Left hindlimb (tissue), 1 donor: ENCODE measurements at places on chromosomes 12 and 14.

- DNase-seq: no peak
Measured at GRCh38 chr14:34340025-34340625, 121.9 kb downstream of the SPTSSA start.

- DNase-seq: no peak
Measured at GRCh38 chr12:100445081-100445481, 28.6 kb upstream of the NR1H4 start.

- no peak for DNase-seq
Measured at GRCh38 chr14:104421401-104421821, 158.2 kb upstream of the C14orf180 start.

GRCh38 chr12:45745861-45746277 lies 16.4 kb downstream of the ARID2 start:
- no peak for DNase-seq

- DNase-seq: no peak
Measured at GRCh38 chr12:108712165-108712924, 19.0 kb downstream of the CORO1C start.

- no peak for DNase-seq
Measured at GRCh38 chr12:100993916-100994450, 199.4 kb downstream of the ANO4 start.

DNA sequence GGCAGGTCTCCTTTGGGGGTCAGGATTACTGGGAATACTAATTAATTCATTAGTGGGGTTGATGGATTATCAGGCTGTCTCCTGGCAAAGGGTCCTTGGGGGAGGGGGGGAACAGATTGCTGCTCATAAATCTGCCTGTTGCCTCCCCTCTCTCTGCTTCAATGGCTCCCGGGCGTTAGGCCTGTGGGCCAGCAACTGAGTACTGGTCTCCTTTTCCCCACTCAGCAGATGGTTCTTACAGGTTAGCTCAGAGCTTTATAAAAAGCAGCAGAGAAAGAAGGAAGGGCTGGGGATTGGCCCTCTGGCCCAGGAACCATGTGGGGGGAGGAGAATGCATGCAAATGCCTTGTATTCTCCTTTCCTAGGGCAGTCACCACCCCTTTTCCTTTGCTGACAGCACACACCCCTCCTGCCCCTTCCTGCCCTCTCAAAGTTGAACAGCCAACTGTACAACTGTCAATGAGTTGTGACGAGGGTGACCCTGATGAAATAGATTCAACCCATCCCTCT lies 2.3 kb upstream of the NEUROD4 start:
- DNase-seq: no peak

- no peak for DNase-seq
Measured at GRCh38 chr14:101789222-101789621, 27.7 kb downstream of the PPP2R5C start.

DNA sequence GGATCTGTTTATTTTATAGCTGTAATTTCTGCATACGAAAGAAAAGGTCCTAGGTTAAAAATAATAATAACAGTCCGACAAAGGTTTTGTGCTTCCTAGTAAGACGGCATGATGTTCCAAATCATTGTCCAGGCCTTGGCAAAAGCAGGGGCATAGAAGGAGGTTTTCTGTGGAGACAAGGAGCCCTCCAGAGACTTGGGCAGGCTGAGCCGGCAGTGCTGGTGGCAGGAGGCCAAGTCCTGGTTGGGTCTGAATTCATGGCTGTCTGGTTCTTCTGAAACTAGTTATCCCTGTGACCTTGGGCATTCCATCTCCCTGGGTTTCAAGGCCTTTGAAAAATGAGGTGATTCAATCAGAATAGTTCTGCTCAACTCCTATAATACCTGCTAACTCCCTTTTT lies 44.0 kb downstream of the KCNK13 start:
- no peak for DNase-seq

GRCh38 chr12:108063192-108063591 lies 65.9 kb upstream of the WSCD2 start:
- DNase-seq: no peak

- DNase-seq: no peak
Measured at GRCh38 chr12:67141296-67142018, 127.7 kb upstream of the CAND1 start.

- no peak for DNase-seq
Measured at GRCh38 chr12:120490833-120491512, 4.9 kb upstream of the DYNLL1 start.

- DNase-seq: no peak
Measured at GRCh38 chr12:58314610-58315009, 373.2 kb downstream of the ATP23 start.

GRCh38 chr12:10386857-10387256 lies 3.0 kb downstream of the KLRK1 start:
- DNase-seq: no peak

- DNase-seq: no peak
Measured at GRCh38 chr12:50162230-50162629, 4.9 kb downstream of the CERS5 start.

DNA sequence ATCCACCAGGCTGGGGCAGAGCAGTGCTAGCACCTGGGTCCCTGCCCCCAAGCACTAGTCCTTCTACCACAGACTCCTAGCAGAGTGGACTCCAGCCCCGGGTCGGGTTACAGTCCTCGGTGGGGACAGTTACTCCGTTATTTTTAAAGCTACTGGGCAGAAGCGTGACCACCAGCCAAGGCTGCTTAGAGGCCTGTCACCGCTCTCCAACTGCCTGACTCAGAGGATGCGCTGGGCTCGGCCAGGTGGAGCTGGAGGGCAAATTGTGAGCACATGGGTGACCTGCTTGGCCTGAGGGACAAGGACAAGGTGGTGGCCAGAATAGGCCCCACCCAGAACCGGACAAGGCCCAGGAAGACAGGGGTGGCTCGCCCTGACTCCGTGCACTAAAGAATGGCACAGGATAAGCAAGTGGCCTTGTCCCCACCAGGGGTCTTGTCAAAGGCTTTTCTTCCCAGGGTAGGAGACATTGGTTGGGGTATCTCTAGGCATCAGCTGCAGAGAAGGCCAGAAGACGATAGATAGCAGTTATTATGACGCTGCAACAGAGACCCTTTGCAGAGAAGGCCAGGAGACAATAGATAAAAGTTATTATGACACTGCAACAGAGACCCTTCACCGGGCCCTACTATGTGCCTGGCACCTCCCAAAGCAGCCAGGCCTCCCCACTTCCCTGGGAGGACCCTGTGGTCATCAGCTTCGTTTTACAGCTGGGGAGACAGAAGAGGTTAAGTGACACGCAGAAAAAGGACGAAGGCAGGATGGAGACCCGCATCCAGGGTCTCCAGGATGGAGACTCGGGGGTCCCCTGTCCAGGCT lies 1.6 kb downstream of the ABCB9 start:
- DNase-seq: no peak

DNA sequence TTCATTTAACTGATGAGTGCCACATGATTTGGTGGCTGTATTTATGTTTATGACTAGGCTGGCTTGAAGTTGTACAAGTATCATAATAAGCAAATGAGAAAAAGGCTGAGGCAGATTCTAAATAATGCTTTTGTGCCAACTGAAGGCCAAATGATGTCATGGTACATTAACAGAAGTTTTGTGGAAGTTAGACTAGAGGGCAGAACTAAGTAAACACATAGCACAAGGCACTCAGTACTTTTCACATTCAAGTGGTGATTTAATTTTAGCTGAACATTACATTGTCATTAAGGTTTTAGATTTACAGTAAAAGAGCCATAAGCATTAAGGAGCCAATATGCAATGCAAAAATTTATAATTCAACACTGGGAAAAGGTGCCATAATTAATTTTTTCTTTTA lies 21.1 kb downstream of the PPP1CC start:
- no peak for DNase-seq

DNA sequence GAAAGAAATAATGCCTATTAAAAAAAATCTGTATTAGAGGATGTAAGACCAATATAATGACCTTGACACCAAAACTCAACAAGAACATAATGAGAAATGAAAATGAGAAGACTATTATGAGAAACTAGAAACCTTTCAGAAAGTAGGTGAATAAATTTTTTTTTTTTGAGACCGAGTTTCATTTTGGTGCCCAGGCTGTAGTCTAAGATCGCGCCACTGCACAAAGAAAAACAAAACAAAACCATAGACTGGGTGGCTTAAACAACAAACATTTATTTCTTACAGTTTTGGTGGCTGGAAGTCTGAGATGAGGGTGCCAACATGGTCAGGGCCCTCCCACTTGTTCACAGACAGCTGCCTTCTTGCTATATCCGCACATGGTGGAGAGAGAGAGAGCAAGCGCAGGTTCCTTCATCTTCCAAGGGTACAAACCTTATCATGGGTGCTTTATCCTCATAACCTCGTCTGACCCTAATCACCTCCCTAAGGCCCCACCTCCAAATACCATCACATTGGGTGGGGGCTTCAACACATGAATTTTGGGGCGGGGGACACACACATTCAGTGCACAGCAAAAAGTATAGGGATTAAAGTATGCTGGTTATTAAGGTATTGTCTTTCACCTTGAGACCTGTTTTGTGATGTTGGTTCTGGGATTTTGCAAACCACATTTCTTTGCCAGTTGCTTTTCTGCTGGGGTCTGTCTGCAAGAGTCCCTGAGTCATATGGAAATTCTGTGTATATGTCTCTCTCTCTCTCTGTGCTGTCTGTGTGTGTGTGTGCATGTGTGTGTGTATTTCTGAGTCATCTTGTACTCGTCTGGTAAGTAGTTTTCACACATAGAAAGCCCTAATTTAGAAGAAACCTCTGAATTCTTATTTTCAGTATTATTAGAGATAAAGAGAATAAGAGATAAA lies 26.2 kb downstream of the ZCRB1 start:
- DNase-seq: no peak

GRCh38 chr14:105864116-105864515 lies 337.7 kb downstream of the TMEM121 start:
- peak; percentile 8 for DNase-seq

GRCh38 chr12:92065018-92065499 lies 80.6 kb downstream of the BTG1 start:
- DNase-seq: no peak

GRCh38 chr12:82955043-82955442 lies 268.3 kb downstream of the TMTC2 start:
- DNase-seq: no peak

GRCh38 chr12:103832048-103832997 lies 8.7 kb downstream of the NT5DC3 start:
- DNase-seq: no peak

GRCh38 chr14:90815822-90816662 lies at the start of gene TTC7B:
TSS of gene TTC7B (minus strand) at chr14:90816430. CDS start at chr14:90816295, 135 bp downstream.
- DNase-seq: peak; percentile 65

- no peak for DNase-seq
Measured at GRCh38 chr12:47852096-47852571, 32.4 kb upstream of the HDAC7 start.

DNA sequence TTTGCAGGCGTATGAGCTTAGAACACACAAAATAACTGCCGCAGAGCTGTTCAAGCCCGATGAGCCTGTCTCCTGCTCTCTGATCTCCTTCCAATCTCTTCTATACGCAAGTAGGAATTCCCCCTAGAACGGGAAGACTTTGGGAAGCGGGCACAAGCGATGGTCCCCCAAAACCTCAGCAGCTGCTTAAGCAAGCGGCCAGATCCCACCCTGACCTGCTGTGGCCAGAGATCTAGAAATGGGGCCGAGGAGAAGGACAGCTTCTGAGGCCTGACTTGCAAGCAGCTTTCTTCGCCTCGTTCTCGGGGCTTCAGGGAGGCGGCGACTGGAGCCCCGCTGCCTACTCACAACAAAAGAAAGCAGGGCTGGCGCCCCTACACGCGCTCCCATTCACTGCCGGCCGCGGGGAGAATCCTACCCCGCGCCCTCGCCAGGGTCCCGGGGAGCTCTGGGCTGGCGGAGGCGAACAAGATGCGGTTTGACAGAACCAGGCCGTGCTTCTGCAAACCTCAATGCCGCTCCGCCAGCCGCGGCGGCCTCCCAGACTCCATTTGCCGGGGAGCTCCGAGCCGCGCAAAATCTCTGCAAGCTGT lies 922 bp downstream of the TBX5 start:
- DNase-seq: no peak

- no peak for DNase-seq
Measured at GRCh38 chr12:79563021-79563740, 127.6 kb downstream of the PAWR start.

GRCh38 chr12:52090291-52090690 lies 10.8 kb downstream of the SMIM41 start:
- DNase-seq: no peak

DNA sequence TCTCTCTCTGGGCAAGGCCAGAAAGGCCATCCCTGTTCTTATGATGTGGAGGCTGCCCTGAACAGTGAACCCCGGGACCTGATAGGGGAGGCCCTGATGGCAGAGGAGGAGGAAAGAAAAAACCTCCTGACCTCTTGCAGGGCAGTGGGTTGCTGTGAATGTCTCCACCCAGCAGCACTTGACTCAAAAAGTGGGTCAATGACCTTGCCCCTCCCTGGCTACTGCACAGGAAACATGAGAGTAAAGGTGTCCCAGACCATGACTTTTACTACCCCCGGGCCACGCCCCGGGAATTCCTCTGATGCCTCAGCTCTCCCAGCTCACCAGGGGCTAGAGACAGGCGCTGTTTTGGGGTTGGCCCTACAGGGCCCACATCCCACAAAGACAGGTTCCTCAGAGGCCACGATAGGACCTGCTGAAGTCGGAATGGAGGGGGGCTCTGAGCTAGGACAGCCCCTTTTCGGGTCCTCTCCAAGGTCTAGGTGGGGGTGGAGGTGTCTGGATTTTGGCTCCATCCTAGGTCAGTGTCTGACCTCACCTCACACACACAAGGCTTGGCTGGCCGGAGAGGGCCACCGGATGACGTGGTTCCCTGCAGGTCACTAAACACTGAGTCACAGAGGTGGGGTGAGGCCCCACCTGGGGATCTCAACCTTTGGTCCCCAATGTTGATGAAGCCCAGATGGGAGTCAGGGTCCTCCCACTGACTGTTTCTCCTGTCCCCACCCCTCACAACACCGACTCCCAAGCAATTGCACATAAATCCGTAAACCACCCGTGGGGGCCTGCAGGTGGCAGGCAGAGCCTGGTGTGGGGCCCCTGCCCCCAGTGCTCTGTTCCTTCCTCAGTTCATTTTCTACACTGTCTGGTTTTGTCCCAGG lies 1.6 kb downstream of the RHOF start:
- peak; percentile 46 for DNase-seq

GRCh38 chr12:117051380-117051779 lies 47.8 kb downstream of the TESC start:
- DNase-seq: no peak

DNA sequence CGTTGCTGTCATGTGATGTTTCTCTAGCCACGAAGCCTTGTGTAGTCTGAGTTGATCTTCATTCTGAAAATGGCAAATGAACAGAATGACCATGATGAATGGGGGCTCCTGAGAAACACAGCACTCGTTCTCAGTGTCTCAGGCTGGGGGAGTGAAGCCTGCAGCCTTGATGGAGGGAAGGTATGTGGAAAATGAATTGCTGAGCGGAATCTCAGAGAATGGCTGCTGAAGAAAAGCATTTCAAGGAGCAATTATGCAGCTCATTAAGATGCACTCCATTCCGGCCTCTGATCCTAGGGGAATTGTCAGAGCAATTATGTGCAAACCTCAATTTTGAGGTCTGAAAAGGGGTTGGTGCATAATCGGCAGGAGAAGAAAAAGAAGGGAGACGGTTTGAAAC lies 167.1 kb downstream of the CHST11 start:
- no peak for DNase-seq

DNA sequence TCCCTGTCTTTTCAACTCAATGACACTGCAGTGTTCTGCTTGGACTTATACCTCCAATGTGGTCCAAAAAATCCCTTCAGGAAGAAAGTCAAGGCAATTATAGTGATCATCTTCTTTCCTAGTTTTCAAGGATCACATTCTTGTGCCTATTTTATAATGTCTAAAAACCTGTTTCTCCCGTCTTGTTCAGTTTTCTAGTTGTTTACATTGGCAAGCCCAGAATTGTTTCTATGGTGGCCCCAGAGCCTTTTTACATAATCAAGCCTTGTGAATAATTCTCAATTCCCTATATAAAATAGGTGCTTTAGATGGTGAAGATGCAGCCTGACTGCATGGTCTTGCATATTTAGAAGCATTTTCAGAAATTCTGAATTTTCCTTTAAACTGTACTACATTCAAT lies 14.5 kb upstream of the LDHB start:
- no peak for DNase-seq
